Hematopoietic multipotent progenitor cell (in vitro differentiated cells): ENCODE measurements at places on chromosomes 16 and 17. TPM values are rescaled to one million over a fixed set of nuclear protein-coding genes. Genes with fewer than 3 reads are reported as not detected.

The ATP6V0D1 gene
- total RNA-seq, result 153 TPM

The TGFB1I1 gene
- 9.4 TPM for total RNA-seq

The FBXO39 gene
- total RNA-seq, result 0.81 TPM

The CMTM4 gene
- 8.9 TPM for total RNA-seq

The GPR139 gene
- not detected for total RNA-seq
